ENCODE measurements at places on chromosomes 16 and 17.

GRCh38 chr16:24789881-24790280 is 55.9 kb upstream of the SLC5A11 start:
- no peak for DNase-seq

- no peak for DNase-seq
Measured at GRCh38 chr17:55549140-55549539, 37.9 kb upstream of the SMIM36 start.

GRCh38 chr17:3033248-3033640 is 30.2 kb downstream of the OR1D5 start:
- DNase-seq: no peak

DNA sequence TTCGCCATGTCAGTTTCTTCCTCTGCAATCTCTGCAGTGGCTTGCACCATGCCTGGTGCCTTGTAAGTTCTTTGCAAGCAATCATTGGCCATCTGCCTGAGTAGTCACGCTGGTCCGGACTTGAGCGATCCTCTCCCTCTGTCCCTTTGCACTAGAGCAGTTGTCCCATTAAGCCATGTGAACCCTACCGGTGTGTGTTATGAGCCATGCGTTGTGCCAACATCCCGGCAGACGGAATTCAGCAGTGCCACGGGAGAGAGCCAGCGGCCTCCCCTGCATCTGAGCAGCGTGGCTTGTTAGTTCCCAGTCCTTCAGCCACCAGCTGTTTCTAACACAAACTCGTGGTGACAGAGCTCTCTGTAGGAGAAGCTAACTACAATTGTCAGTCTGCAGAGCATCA is 275.1 kb upstream of the HSBP1 start:
- DNase-seq: no peak

DNA sequence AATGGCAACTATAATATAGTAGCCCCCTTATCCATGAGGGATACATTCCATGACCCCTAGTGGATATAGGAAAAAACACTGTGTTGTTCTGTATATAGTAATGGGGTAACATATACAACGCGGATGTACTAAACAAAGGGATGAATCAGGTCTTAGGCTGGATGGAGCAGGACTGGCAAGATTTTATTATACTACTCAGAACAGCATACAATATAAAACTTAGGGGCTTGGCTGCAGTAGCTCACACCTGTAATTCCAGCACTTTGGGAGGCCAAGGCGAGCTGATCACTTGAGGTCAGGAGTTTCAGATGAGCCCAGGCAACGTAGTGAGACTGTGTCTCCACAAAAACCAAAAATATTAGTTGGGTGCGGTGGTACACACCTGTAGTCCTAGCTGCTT is 26.8 kb downstream of the VMP1 start:
- DNase-seq: no peak

- DNase-seq: peak; percentile 25
Measured at GRCh38 chr16:19389246-19389645, 28.4 kb upstream of the TMC5 start.

DNA sequence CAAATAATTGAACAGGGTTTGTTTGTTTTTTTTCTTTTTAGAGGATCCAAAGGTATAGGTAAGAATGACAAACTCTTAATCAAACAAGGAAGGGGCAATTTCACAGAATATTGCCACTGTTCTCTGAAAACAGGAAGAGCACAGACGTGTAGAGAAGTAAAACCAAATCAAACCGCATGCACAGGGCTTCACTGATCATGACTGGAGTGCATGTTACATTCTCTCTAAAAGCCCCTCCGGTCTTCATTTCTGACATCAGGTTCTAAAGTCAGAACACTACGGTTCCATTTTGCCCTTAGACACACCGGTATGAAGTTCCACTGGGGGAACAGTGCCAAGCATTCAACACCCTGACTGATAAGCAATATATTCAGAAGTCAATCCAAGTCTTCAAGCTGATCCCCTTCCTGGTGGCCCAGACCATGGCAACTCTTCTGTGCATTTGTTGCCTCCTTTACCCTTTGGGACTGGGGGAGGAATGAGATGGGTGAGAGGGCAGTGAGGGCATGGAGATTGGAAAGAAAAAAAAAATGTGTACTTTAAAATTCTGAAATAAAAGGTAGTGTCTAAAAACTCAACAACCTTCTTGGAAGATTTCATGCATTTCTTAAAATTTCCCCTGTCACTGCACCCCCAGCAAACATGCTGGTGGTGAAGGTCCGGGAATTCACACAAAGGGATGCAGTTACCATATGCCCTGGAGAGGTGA is 1.4 kb downstream of the MMD start:
- DNase-seq: peak; percentile 64

Measured in stimulated activated effector memory CD8-positive, alpha-beta T cell treated with anti-CD3 and anti-CD28 coated beads, Interleukin-12 subunit alpha, Interleukin-12 subunit beta, amount 100 ng/mL, for 72 hours (primary cell).